LNCaP clone FGC (cell line): ENCODE measurements at places on chromosomes 12 and 14.
A peak's percentile ranks its signal among the peaks of the same experiment; 100 is the strongest.

- DNase-seq = no peak
These were observed 28.4 kb upstream of the NOVA1 start for GRCh38 chr14:26626256-26626655.

GRCh38 chr14:53108292-53109104 lies 44.6 kb downstream of the DDHD1 start:
- DNase-seq = no peak

- DNase-seq = no peak
These were observed 599 bp upstream of the CPSF6 start for GRCh38 chr12:69238589-69239351.

DNA sequence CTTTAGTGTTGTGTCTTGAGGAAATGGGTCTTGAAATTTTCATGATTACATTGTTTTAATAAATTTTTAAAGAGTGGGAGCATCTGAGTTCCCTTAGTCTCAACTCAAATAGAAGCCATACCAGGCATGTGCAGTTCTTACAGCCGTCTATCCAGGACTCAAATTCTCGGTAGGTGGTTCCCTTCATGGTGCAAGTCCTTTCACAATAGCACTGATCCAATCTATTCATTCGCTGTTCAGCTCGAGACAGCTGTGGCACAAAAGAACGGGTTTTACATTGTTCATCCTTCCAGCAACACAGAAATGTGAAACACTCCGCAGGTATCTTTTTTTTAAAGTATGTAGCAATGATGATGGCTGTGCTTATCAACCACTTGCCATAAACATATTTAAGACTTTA lies 100.2 kb downstream of the NELL2 start:
- no peak for DNase-seq

DNA sequence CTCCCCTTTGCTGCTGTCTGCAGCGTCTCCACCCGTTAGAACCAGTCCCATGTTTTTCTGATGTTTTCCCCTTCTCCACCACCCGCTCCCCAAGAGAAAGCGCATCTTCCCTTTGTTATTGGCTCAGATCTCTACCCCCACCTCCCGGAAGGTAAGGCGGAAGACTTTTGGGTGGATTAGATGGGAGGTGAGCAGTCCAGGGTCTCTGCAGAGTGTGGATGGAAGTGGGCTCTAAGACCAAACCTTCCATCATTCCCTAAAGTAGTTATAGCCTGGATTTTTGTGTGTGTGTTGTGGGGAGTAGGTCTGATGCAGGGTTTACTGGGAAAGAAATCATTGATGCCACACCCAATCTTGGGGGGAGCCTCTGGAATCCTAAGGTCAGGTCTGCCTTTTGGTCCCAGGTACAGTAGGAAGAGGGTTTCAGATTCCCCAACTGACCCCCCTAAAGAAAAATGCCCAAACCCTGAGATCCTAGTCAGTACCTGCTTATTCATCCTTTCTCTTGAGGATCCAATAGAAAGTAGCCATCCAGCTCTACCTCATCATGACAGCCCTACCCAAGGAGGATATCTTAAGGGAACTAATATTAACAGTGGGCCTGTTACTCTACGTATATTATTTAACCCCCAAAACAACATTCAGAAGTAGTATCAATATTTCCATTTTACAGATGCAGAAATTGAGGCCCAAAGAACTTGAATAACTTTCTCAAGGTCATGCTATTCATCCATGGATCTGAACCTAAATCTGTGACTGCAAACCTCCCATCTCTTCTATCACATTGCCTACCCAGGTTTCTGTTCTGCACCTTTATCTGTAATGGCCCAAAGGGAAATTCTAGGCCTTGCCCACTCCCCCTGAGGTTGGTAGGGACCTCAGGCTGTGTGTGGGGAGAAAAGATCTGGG lies 1.1 kb downstream of the KIF5A start:
- no peak for DNase-seq

- no peak for DNase-seq
These were observed 189.7 kb downstream of the ETV6 start for GRCh38 chr12:11839091-11839641.

DNA sequence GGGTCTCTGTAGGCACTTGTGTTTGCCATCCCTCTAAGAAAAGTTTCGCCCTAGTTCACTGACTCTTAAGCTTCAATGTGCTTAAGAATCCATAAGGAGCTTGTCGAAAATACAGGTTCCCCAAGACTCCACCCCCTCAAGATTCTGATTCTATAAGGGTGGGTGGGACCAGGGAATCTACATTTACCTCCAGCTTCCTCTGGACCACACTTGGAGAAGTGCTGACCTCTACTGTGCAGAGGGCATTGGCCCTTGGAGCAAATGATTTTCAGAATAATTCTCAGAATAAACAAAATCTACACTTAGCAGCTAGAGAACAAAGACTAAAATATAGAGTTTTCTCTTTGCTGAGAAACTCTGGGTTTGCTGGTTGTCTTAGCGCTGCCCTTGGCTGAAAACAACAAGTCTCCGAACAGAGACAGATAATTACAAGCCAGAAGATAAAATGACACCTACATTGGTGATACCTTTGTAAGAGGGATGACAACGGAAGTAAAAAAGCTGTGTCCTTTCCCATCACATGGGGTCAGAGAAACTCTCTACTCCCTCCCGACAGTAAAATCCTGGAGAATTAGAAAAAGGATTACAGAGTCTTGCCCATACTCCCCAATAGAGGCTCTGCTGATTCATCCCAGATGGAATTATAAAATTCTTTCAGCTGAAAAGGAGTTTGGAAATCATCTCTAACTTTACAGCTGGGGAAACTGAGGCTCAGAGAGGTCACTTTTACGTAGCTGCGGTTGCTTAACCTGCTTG lies 4.8 kb downstream of the TGFB3 start:
- no peak for DNase-seq

DNA sequence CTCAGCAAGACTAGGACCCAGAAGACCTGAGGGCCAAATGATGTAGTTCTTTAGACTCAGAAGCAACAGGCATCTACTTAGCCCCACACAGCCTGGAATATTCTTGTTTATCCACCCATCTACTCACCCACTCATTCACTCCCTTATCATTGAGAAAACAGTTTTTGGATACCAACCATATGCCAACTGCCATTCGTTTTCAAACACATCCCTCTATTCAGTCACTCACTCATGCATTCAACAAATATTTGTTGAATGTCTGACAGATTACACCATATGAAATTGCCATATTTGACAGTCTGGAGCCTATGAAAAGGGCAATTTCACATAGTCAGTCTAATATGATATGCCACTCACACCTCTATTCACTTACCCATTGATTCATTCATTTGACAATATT lies 103.2 kb downstream of the NT5DC3 start:
- no peak for DNase-seq

GRCh38 chr14:50093496-50093895 lies 22.9 kb downstream of the VCPKMT start:
- DNase-seq = no peak

DNA sequence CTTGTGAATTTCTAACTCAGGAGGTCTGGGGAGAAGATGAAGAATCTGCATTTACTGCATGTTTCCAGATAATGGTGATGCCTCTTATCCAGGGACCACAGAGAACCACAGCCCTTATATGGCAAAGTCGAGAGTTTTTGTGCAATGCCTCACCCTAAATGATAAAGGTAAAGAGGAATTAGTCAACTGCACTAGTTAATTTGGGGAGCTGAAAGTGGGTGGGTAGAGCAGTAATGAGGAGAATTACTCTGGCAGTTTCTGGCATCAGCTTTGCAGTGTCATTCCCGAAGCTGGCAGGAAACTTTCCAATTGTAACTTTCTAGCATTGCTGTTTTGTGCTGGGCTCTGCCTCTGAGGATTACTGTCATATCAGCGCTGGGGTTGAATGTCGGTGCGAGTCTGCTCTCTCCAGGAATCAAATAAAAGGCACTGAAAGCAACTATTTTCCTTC lies 10.3 kb downstream of the EGLN3 start:
- no peak for DNase-seq

DNA sequence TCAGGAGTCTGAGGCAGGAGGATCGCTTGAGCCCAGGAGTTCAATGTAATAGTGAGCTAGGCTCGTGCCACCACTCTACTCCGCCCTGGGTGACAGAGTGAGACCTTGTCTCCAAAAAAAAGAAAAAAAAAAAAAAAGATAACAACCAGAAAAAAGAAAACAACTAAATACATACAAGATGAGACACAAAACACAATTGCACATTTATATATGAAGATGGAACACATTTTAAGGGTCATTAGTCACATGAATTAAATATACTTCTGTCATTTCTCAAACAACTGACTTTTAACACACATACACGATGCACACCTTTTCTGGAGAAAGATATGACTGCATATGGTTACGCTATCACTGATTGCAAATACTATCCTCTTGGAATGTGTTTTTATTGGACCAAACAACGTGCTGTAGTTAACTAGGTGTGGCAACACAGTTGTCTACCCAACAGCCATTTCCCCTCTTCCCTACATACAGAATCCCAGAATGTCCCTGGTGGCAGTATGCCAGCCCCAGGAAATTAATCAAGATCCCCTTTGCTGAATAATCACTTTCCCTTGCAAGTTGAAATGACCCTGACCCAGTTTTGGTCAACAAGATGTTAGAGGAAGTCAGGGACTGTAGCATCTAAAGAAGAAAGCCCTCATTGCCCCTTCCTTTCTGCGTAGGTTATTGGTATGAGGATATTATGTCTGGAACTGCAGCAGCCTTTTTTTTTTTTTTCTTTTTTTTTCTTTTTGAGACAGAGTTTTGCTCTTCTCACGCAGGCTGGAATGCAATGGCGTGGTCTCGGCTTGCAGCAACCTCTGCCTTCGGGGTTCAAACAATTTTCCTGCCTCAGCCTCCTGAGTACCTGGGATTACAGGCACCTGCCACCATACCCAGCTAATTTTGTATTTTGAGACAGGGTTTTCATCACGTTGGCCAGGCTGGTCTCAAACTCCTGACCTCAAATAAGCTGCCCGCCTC lies 5.6 kb upstream of the MYL6B start:
- no peak for DNase-seq

- peak; percentile 13 for DNase-seq
These were observed 113.8 kb downstream of the BCL11B start for GRCh38 chr14:99158150-99158549.

- no peak for DNase-seq
These were observed 162.7 kb downstream of the EGLN3 start for GRCh38 chr14:33788161-33788560.

DNA sequence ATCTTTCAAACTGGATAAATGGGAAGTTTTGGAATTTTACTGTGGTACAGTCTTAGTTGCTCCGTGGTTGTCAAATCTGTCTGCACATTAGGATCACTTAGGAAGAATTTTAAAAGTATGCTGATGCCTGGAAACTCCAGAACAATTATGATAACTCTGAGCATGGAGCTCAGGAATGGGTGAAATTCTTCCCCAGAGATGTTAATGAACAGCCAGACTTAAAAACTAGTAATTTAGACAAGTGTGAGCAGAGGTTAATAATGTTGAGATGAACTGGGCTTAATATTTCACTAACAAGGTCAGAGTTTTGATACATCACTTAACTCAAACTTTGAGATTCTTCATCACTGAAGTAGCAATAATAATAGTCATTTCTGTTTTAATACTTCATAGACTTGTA lies 94.5 kb downstream of the NTS start:
- no peak for DNase-seq

DNA sequence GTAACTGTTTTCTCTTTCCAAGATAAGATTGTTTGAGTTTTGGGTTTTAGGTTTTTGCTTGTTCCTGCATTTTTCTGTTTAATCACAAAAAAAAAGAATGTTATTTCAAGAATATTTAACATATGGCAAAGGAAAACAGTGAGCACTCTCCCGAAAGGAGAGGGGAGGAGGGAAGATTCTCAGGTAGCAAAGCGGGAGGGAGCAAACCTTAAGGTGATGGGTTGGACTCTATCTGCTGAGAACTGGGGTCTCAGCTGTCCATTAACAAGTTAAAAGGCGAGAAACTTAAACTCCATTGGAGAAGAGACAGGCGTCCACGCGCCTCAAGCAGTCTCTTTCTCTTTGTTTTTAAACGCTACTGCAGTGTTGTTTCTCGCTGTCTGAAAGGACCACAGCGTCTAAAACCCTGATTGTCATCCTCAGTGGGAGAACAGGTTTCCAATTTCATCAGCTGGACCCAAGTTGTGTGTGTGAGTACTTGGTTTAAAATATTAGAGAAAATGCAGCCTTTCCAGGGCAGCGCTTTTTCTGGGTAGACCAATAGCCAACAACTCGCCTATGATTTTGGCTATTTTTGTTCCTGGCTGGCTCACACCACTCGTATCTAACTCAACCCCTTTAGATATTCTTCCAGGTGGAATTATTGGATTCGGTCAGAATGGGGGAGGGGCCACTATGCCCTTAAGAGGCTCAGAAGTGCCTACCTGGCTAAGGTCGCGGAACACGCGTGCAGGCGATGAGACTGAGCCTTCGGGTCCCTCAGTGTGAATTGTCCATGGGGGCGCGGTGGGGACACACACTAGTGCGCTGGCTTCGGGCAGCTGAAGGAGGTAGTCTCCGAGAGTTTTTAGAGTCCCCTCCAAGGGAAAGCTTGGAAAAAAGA lies 8.2 kb downstream of the SIX1 start:
- DNase-seq = no peak

GRCh38 chr12:80282761-80283160 lies 161.3 kb upstream of the PTPRQ start:
- DNase-seq = no peak

GRCh38 chr12:46933947-46934346 lies 108.2 kb upstream of the SLC38A4 start:
- DNase-seq = peak; percentile 40

- no peak for DNase-seq
These were observed 19.9 kb upstream of the KCNK10 start for GRCh38 chr14:88342980-88343379.

DNA sequence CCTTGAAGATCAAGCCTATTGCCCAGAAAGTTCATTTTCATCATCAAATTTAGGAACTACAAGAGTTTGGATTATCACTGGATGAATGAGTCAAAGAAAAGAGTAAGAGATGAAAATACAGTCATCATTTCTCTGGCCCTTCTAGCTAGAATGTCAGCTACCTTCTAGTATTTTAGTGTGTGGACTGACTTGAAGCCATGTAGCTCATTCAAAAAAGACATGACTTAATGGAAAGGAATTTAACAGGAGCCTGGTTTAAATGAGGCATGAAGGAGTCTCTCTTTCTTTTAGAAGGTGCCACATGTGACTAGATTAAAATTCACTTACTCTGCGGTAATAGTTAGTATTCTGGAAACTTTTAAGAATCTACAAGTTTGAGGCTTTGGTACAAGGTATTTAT lies 7.1 kb downstream of the PTHLH start:
- DNase-seq = no peak

DNA sequence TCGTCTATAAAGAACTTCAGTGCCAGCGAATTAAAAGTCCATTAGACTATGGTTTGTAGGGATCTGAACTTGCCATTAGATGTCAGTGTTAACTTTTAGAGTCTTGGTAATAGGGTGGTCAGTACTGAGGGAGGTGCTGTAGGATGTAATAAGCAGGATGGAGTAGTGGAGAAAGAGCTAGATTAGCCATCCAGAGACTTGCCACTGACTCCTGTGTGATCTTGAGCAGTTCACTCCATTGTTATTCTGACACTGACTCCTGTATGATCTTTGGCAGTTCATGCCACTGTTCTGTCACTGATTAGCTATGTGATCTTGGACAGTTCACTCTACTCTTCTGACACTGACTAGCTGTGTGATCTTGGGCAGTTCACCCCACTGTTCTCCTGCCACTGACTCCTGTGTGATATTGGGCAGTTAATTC lies 133.6 kb downstream of the TTLL5 start:
- DNase-seq = no peak

- DNase-seq = no peak
These were observed 63.7 kb downstream of the WDR20 start for GRCh38 chr14:102203382-102203781.
